Cerebellar nuclear complex (tissue), 1 donor: ENCODE measurements at places on chromosomes 11 and 22.

DNA sequence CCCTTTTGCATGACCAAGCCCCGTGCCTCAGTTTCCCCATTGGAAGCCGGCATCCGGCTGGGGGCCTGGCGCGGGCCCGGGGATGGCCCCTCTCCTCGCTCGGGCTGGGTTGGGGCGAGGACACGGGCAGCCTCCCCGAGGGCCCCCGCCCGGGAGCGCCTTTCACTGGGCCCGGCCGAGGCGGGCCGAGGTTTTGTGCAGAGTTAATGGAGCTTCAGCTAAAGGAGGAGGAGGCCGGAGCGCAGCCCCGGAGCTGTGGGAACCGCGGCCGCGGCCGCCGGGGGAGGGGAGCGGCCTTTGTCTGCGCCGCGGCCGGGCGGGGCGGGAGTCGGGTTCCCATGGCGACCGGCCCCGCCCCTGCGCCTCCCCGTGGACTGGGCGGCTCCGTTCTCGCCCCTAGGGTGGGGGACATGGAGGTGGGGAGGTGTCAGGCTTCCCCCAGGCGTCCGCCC lies 1.4 kb upstream of the MAPK11 start:
- no peak for DNase-seq

DNA sequence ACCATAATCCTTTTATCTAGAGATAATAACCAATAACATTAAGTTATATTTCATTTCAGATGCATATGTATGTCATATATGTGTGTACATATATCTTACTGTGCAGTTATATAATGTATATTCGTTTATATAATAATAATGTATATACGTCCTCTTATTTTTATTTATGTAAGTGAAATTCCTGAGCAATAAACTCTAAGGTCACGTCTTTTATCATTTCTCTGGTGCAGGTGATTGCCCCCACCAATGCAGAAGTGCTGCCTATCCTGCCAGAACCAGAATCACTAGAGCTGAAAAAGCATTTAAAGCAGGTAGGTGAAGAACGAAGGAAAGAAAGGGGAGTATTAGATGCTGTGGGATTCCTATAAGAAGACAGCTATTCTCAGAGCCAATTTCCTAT lies 8.8 kb downstream of the MADD start:
- DNase-seq, result no peak

- no peak for DNase-seq
Measured at GRCh38 chr11:119324189-119324588, 7.3 kb upstream of the MCAM start.

- no peak for DNase-seq
Measured at GRCh38 chr11:35892166-35892565, 51.7 kb upstream of the LDLRAD3 start.

- DNase-seq, result no peak
Measured at GRCh38 chr11:33624083-33624482, 76.5 kb downstream of the C11orf91 start.

DNA sequence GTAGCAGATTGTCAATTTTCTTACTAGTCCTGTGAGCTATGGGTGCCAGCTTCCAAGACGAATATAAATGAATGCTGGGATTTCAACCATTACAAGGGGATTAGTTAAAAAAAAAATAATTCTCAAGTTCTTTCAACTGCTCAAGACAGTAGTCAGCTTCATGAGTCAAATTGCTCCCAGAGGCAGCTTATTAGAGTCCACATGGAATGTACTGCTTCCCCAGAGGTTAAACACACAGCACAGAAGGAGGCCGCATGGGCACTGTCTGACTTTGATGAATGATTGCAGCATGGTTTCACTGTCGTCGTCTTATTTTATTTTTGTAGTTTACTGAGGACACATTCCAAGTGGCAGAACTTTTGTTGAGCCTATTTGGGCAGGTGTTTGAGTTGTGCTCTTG lies 563.2 kb downstream of the TMEM135 start:
- DNase-seq, result no peak

DNA sequence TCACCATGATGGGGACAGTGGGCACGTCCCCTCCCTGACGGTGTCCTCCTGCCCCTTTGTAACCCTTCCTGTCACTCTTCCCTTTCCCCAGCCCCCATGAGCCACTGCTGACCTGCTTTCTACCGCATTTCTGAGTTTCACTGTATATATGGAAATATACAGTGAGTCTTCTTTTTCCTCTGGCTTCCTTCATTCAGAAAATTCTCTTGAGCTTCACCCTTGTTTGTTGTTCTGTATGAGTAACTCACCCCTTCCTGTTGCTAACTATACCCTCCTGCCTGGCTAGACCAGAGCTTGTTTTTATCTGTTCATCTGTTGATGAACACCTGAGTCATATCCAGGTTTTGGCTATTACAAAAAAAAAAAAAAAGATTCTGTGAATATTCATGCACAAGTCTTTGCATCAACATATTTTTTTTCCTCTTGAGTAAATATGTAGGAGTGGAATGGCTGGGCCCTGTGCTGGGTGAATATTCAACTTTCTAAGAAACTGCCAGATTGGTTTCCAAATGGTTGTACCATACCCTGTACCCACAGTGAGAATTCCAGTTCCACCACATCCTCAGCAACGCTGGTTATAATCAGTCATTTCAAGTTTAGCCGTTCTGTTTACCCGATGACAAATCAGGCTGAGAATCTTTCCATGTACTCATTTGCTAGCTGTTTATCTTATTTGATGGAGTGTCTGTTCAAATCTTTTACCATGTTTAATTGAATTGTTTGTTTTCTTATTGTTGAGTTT lies 62.0 kb downstream of the IGF2 start:
- no peak for DNase-seq

DNA sequence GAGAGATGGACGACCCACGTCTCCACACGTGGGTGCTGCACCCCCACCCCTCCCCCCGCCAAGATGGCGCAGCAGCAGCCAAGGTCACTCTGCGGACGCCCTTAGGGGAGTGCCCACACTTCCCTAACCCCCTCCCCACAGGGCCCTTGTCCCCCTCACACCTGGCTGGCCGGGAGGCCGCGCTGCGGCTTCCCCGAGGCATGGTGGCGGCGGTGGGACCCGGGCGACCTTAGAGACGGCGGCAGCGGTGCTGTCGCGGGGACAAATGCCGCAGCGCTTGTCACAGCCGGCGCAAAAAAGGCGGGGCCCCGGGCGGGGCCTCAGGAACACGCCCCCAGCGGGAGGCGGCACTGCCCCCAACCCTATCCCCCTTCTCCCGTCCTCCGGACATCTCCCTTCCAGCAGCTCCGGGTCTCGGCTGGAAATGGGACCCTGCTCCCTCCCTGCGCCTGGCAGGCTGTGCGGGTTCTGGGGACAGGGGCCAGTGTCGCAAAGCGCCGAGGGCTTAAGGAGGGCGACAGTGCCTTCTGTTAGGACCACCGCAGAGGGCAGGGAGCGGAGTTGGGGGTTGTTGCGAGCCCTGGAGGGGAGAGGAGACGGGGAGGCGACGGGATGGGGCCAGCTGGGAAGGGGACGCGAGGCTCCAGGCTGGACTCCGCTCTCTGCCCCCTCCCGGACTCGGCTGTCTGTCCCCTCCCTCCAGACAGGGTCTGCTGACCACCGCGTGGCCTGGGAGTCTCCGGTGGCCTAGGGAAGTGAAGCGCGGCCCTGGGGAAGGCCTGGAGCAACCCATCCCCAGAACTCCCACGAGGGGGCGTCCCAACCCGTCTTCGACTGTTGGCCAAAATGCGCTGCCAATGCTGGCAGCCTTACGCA lies at the start of gene CHCHD10:
Gene CHCHD10 (minus strand): TSS at position 300 of the 876 bp plus-strand sequence. CDS start 98 bp downstream, at position 202.
- DNase-seq, result no peak
